ENCODE measurements at places on chromosomes 16 and 17. TPM values are rescaled to one million over a fixed set of nuclear protein-coding genes. Genes with fewer than 3 reads are reported as not detected.

Gene MYCBPAP
- total RNA-seq, result 0.83 TPM

Gene PPL
- total RNA-seq, result not detected

Gene KIF19
- 0.24 TPM for total RNA-seq

Gene GPR179
- 0.07 TPM for total RNA-seq

Gene LUC7L3
- 120 TPM for total RNA-seq

Gene ASB16
- 0.11 TPM for total RNA-seq

Gene IRF8
- total RNA-seq, result 19.2 TPM

Gene TPPP3
- not detected for total RNA-seq

Gene CACNG5
- not detected for total RNA-seq

Gene TEFM
- total RNA-seq, result 19.7 TPM

Gene NT5M
- 6.6 TPM for total RNA-seq

Gene TLCD2
- total RNA-seq, result 0.22 TPM

Gene SECTM1
- 0.49 TPM for total RNA-seq

Gene LITAFD
- not detected for total RNA-seq

Gene ARL5C
- total RNA-seq, result not detected

Gene CTF1
- not detected for total RNA-seq

Gene METRNL
- total RNA-seq, result 22.3 TPM

Gene DERL2
- total RNA-seq, result 98.3 TPM

Gene CCL17
- 18.9 TPM for total RNA-seq

Gene PRSS8
- not detected for total RNA-seq

Gene SMYD4
- total RNA-seq, result 20.1 TPM

Gene CCL11
- total RNA-seq, result not detected

Gene MMP28
- not detected for total RNA-seq

Gene DDX42
- 122 TPM for total RNA-seq

Gene SLC5A10
- total RNA-seq, result not detected

Gene ASIC2
- total RNA-seq, result not detected

Measured in CD8-positive, alpha-beta memory T cell (primary cell).